ENCODE measurements at places on chromosomes 6 and 20.

GRCh38 chr6:127618729-127619128, 41.8 kb downstream of the C6orf58 start:
- DNase-seq = no peak

DNA sequence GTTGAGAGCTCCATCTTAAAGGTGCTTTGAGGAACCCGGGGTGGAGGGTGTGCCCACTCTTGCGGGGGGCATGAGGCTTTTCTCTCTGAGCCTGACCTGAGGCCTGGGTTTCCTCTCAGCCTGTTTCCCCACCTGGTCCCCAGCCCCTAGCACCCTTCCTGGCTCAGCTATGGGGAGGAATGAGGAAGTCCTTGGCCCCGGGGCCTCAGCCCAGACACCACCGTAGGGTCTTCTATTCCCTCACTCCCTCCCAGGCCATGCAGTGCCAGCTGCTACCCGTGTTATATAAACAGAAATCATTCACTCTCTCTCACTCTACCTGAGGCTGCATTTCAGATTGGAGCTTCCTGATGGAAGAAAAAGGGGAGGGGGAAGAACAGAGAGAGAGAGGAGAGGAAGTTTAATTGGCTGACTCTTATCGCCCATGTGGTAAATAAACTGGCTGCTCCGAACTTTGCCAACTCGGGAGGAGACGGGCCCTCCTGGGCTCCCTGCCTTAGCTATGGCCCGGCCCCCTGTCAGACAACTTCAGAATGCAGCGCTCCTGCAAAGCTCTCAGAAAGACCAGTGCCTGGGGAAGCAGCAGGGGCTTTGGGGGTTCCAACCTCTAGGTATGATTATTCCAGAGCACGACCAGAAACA, 2.8 kb downstream of the CDH22 start:
- no peak for DNase-seq

- no peak for DNase-seq
Measured at GRCh38 chr6:38755207-38755606, 40.1 kb downstream of the DNAH8 start.

- DNase-seq = no peak
Measured at GRCh38 chr6:66788579-66788978, 1081.6 kb upstream of the EYS start.

- no peak for DNase-seq
Measured at GRCh38 chr6:20479526-20479925, 54.7 kb upstream of the CDKAL1 start.

- no peak for DNase-seq
Measured at GRCh38 chr20:61626412-61626811, 374.4 kb downstream of the CDH4 start.

- DNase-seq = no peak
Measured at GRCh38 chr6:30991891-30992290, 8.4 kb downstream of the MUC21 start.

GRCh38 chr6:84657486-84657885, 106.9 kb downstream of the TBX18 start:
- no peak for DNase-seq

GRCh38 chr6:41058783-41059181, 5.8 kb downstream of the APOBEC2 start:
- no peak for DNase-seq

GRCh38 chr20:44418069-44418905, 57.4 kb upstream of the TTPAL start:
- DNase-seq = no peak

DNA sequence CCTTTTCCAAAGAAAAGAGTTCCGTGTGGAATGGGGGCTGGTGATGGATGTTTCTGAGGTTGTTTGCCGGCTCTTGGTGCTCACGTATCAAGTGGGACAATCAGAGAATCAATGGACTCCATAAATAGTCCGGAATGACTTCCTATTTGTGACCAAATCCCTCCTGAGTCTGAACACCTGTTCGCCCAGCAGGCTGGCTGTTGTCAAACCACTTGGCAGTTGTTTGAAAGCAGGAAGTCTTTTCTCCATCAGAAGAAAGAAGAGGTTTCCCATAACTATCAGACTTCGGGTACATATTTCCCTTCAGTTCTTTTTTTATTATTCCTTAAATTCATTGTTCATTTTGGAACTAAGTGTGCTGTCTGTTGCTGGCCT, 154.7 kb upstream of the RIN2 start:
- DNase-seq = no peak

DNA sequence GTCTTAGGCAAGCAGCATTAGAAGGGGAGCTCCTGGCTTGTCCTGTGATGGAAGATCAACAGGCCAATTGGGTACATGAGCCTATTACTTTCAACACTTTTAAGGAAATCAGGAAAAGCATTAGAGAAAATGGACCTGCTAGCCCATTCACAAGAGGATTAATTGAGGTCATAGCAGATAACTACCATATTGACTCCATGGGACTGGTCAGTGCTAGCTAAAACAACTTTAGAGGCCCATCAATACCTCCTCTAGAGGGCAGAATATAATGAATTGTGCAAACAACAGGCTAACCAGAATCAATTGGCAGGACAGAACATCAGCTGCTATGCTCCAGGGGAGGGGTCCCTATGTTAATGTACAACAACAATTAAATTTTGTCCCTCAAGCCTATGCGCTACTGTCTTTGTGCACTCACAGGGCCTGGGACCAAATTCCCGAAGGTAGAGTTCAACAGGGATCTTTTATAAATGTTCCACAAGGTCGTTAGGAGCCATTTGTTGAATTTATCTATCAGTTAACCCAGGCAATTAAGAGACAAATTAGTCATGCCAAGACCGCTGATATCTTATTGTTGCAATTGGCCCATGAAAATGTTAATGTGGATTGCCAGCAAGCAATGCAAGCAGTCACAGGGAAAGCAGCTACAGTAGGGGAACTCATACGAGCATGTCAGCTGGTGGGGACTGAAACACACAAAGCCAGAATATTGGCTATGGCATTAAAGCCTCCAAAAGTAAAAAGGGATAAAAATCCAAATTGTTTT, 106.6 kb upstream of the BTN3A2 start:
- DNase-seq = no peak

- DNase-seq = no peak
Measured at GRCh38 chr20:36519944-36520343, 21.4 kb upstream of the MYL9 start.

DNA sequence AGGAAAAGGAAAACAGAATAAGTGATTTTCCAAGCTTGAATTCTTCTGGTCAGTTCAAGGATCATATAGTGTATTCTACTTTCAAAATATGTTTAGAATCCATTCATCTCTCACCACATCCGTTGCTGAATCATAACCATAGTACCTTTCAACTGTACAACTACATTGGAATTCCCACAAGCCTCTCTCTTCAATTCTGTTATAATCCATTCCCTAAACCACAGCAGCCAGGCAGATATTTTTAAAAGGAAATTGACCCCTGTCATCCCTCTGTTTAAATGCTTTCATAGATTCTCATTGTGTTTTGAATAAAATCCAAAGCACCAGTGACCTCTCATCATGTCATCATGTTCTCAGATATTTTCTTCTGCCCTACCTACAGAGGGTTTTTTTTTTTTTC, 412.7 kb downstream of the GRIK2 start:
- no peak for DNase-seq

DNA sequence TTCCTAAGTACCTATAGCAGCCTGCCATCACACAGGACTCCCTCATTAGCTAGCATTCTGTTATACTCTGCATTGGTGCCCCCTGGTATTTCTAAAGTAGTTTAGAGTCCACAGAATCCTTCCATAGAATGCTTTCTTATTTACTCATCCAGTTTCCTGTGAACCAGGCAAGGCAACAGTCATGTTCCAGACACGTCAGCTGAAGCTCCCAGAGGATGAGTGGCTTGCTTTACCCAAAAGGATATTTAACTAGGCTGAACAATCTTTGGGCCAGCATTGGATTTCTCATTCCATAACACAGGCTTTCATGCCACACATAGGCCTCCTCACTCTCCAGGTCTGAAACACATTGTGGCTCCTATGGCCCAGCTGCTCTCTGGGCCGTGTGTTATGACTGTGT, 203.8 kb upstream of the MAP3K7 start:
- no peak for DNase-seq

DNA sequence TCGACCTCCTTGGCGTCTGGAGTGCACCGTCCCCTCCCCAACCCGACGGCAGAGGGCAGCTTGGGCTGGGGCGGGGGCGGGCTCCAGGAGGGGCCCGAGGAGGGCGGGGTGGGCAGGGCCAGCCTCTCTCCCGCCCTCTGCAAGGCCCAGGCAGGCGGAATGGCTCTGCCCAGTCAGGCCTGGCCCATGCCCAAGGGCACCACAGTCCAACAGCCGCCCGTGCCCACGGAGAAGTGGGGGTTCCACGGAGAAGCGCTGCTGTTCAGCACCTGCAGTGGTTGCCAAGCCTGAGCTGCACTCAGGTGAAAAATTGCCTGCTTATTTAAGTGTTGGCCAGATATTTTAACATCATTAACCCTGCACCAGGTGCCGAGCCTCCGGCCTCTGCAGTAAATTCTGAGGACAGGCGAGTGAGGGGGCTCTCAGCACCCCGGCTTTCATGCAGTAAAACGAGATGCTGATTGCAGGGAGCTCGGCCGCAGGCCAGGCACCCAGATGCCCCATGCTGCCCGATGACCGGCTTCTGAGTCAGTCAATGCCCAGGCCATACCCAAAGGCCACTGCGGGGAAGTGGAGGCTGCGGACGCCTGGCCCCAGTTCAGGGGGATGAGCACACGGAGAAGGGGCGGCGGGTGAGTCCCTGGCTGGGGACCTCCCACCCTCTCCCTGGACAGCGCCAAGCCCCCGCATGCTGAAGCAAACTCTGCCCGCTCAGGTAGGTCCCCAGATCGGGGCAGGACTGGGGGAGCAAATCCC, at the start of gene SRMS:
Gene SRMS (minus strand): TSS at position 25 of the 756 bp plus-strand sequence. CDS start 286 bp downstream, outside the sequence.
- DNase-seq = no peak

- no peak for DNase-seq
Measured at GRCh38 chr6:38021571-38021970, 202.0 kb downstream of the ZFAND3 start.

GRCh38 chr6:25987845-25988244, 25.2 kb downstream of the TRIM38 start:
- no peak for DNase-seq

- DNase-seq = no peak
Measured at GRCh38 chr20:57808264-57809070, 98.7 kb upstream of the PMEPA1 start.

- DNase-seq = no peak
Measured at GRCh38 chr20:47150403-47151152, 205.9 kb downstream of the ZMYND8 start.

DNA sequence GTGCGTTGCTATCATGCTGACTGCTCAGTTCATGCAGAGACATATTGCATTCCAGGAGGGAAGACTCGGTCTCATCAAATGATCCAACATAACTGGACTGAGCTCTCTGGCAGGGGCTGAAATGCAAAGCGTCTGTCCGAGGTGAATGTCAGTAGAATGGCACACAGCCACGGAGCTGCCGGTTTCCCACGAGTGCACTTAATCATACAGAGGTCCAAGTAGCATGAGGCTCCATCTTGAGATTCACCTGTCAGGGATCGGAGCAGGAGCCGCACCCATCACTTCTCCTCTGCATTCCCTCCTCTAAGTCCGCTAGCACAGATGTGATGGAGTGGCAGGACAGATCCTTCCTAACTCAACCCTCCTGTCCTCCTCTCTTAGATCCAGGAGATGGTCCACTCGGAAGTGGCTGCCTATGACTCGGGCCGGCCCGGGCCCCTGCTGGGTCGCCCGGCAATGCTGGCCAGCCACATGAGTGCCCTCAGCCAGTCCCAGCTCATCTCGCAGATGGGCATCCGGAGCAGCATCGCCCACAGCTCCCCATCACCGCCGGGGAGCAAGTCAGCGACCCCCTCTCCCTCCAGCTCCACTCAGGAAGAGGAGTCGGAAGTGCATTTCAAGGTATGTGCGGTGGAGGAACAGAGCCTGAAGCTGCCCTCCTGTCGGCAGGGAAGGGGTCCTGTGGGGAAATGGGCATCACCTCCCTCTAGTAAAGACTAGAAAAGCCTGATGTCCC, 135.9 kb downstream of the JPH2 start:
- no peak for DNase-seq

DNA sequence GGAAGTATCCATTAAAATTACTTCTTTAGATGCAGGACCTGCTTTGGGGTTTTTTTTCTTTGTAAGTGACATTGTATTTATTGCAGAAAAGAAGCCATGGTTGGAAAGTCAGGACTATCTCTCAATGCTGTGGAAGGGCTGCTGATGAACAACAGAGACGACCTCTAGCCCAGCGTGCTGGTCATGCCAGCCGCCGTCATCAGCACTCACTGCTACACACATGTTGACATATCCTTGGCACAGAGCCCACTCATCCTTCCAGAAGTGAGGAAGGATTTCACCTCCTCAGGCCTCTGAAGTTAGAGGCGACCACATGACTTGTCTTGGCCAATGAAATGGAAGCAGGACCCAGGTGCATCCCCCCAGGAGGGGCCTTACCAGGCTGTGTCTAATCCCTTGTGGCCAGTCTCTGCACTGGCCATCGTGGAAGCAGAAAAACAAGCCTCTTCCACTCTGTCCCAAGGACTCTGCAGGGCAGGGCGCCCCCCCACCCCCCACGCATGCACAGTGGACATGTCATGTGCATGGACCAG, 343.5 kb downstream of the TAF4 start:
- DNase-seq = no peak

GRCh38 chr6:49806145-49806544, 19.1 kb upstream of the PGK2 start:
- DNase-seq = no peak

- DNase-seq = no peak
Measured at GRCh38 chr6:24908650-24909035, 27.1 kb downstream of the RIPOR2 start.

DNA sequence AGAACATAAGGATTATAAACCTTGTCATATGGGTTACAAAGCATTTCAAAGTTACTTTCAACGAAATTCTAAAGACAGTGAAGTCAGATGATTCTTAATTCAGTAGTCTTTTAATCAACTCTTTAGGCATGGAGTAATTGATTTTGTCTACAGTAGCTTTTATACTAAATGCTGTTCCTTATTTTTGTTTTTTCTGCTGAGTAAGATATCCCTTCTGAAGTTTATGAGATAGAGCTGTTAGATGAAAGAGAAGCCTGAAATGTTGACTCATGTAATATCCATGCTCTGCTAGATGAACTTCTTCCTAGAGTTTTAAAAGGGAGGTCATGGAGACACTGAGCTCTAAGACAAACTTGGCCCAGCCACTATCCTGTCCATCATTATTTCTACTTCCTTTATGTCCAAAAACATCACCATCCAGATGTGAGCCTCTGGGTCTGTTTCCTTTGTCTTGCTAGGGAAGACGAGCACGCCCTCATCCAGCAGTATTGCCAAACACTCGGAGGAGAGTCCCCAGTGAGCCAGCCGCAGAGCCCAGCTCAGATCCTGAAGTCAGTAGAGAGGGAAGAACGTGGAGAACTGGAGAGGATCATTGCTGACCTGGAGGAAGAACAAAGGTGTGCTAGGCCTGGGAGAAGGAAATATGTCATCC, 550.3 kb downstream of the UTRN start:
- DNase-seq = no peak

- peak; percentile 16 for DNase-seq
Measured at GRCh38 chr20:6142348-6142993, 19.6 kb upstream of the FERMT1 start.

GRCh38 chr6:89079511-89080234, 878 bp upstream of the PNRC1 start:
- peak; percentile 13 for DNase-seq

- DNase-seq = no peak
Measured at GRCh38 chr20:58647796-58648501, 3.1 kb upstream of the STX16 start.
